HS-5 (cell line): ENCODE measurements at places on chromosomes 1 and 21.

DNA sequence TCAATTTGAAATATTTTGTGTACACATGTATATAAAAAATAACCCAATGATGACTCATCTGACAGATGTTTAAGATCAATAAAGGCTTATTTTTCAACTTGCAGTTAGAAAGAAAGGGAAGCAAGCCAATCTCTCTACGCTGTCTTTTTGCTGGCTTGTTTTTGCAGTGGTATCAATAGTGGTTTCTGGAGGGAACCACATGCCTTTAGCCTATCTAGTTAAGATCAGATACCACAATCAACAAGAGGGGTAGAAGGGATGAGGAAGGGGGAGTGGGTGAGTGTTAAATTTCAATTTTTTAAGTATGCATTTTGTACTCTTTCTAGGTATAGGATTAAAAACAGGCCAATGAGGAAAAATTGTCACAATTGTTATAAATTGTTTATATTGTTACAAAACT lies 276.2 kb downstream of the KCNH1 start:
- DNase-seq = no peak

- DNase-seq = no peak
These were observed 1098.2 kb downstream of the MRPL39 start for GRCh38 chr21:24509131-24509530.

- DNase-seq = no peak
These were observed 75.0 kb downstream of the SPATA46 start for GRCh38 chr1:162301696-162302095.

GRCh38 chr1:229251185-229251584 lies 19.7 kb upstream of the RAB4A start:
- DNase-seq = no peak

GRCh38 chr1:171061425-171062143 lies 29.1 kb upstream of the FMO3 start:
- no peak for DNase-seq

DNA sequence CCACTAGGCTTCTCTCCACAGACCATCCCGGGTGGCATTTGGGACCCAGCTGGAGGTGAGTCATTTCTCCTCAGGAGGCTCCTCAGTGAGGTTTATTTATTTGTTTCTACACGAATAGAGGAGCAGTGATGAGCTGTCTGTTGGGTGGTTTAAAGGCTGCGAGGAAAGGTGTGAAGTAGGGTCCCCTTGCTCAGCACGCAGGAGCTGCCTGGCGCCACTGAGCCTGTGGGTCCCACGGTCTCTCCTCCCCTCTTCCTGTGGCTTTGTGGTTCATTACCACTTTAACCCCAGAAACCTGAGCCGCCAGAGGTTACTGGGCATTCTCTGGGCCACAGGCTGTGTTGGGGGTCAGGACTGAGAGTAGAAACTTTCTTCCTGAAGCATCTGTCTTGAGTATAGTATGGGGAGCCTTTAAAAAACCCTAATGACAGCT lies 39.9 kb downstream of the IL6R start:
- no peak for DNase-seq

DNA sequence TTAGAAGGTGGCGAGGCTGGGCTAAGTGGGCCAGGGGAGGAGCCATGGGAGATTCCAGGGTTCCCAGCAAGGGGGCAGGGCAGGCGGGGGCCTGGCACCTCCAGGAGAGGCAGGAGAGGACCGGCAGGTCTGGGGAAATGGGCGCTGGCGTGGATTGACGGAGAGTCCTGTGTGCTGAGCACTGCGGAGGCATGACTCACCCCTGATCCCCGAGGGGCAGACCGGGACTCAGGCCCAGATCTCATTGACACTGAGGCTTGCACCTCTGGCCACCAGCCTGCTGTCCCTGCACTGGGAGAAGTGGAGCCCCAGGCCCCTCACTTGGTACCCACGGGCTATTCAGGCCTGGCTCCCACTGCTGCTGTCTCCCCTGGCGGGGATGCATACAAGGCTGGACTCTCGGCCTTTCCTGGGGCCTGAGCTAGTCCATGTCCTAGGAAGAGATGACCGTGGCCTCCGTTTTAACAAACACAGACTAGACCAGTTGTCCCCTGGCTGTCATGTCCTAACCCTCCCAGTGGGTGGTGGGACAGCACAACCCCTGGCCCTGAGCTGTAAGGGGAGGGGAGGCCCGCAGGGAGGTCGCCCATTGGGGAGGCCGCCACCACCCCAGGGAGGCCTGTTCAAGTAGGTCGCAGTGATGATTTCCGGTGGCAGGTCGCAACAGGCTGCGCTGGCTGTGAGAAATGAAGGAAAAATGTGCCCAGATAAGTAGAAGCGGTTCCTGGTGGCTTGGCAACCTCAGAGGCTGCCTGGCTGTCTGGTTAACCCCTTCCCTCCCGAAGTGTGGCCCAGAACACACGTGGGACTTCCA lies 39.7 kb downstream of the RIPK4 start:
- no peak for DNase-seq
